Stimulated activated CD8-positive, alpha-beta memory T cell treated with anti-CD3 and anti-CD28 coated beads, Interleukin-7, amount 100 ng/mL, for 24 hours (primary cell): ENCODE measurements at places on chromosomes 16 and 17.

GRCh38 chr16:81638286-81638945, 140.7 kb upstream of the PLCG2 start:
- DNase-seq = no peak

DNA sequence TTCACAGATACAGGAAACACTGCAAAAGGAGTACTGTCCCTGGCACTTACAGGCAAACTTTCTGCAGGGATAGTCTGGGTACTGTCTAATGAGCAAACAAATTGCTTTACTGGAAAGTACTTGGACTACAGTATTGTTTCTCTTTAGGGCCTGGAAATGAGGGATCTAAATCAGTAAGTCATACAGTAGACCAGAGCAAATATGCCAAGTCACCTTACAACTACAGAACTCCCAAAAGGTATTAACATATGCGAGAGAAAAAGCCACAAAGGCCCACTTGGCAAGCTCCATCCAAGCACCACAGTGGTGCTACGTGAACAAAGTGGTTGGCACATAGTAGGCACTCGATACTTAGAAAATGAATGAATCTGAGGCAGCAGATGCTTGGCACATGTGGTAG, 87.8 kb downstream of the ZZEF1 start:
- no peak for DNase-seq

- no peak for DNase-seq
These were observed 15.8 kb downstream of the TSPOAP1 start for GRCh38 chr17:58312829-58313228.

- no peak for DNase-seq
These were observed 4.0 kb downstream of the ERN1 start for GRCh38 chr17:64125937-64126336.

GRCh38 chr16:31636433-31636832, 108.7 kb downstream of the AHSP start:
- DNase-seq = no peak

DNA sequence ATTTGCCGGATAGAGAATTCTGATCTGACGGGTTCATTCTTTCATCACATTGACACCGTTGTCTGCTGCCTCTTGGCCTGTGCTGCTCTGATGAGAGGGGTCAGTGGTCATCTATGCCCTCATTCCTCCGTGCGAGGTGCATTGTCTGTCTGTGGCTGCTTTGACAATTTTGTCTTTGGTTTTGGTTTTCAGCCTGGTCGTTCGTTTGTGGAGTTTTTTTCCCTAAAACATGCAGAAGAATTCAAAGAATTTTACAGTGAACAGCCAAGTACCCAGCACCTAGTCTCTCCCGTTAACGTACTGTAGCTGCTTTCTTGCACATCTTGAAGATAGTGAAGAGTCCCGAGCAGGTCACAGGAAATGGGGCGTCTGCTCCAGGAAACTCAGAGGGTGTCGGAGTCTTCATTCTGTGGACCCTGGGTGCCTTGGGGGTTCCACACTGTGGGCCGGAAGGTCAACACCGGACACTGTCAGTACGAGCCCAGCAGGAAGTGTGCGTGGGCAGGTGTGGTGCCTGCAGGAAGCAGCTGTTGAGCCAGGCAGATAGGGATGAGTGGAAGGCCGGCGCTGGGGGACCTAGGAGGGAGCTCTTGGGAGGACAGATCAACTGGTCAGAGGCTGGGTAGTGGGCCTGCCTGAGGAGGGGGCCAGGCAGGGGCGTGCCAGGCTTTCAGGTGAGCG, 28.2 kb downstream of the CRAMP1 start:
- DNase-seq = no peak

GRCh38 chr16:89720551-89720812, 216 bp downstream of the VPS9D1 start:
- DNase-seq = no peak

DNA sequence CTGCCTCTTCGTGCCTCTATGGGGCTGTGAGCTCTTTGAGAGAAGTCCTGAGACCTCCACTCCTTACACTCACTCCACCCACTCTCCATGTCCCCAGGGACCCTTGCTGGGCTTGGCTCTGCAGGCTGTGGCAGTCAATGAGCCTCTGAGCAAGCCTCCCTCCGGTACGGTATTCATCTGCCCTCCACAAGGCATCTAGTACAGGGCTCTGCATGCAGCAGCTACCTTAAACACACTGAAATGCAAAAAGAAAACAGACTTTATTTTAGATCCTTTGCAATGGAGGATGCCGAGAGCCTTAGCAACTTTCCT, 38.9 kb upstream of the SMPD3 start:
- no peak for DNase-seq

- no peak for DNase-seq
These were observed 13.0 kb downstream of the CBX4 start for GRCh38 chr17:79826204-79826680.

DNA sequence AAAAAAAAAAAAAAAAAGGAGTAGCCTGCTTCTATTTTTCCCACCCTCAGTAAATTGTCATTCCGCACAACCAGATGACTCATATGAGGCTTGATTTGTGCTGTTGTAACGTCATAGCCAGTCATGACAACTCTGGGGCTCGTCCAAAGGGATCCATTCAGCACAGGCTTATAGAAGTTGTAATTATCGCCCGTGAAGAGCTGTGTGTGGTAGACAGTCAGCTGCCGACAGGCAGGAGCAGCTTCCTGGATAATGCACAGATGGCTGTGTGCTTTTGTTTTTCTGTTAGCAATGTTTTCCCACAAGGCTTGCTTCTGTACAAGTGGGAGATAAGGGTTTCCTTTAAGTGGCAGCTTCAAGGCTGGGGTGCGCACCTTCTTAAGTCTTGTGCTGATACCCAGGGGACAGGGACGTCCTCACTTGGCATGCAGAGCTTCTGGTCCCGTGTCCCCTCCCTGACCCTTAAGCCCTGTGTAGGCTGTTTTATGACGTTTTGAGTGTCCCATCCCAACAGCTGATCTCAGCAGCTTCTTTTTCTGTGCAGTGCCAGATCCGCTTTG, 26.0 kb downstream of the SNX29 start:
- DNase-seq = no peak

DNA sequence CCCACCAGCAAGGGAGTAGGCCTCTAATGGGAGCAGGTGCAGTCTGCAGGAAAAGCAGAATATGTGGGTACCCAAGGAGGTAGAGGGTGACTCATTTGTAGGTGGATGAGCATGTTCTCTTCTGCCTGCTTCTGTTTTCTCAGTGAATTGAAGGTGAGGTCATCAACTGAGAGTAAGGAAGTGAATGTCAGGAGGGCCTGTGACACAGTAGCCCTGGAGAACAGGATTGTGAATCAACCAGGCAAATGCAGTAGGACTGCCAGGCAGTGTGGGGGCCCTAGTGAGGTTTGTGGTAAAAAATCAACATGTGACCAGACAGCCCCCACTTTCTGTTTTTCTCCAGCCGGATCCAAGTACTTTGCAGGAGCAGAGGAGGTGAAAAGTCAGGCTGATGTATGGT, 150.5 kb upstream of the SOX9 start:
- no peak for DNase-seq

DNA sequence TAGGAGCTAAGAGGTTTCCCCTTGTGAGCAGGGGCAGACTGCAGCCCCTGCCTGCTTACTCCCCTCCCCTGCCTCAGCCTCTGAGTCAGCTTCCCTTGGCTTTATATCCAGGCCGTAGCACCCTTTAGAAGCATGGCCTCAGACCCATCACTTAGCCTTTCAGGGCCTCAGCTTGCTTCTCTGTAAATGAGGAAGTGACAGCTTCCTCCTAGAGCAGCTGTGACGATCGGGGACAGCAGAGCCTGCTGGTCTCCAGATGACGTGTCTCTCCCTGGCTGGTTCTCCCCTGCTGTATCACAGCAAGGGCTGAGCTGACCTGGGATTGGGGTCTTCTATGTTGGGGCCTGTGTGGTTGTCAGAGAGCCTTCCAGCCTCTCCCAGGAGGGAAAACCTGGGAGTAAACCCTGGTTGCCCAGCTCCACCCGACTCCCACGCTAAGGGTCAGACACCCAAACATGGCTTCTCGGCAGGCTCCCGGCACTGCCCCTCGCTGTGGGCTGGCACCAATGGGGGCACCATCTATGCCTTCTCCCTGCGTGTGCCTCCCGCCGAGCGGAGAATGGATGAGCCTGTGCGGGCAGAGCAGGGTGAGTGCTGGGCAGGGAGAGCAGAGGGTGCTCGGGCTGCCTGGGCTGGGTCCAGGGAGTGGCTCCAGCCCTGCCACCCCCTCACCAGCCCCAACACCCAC, 16.3 kb upstream of the MYO15B start:
- no peak for DNase-seq

GRCh38 chr17:56774650-56775049, 59.1 kb downstream of the C17orf67 start:
- no peak for DNase-seq

DNA sequence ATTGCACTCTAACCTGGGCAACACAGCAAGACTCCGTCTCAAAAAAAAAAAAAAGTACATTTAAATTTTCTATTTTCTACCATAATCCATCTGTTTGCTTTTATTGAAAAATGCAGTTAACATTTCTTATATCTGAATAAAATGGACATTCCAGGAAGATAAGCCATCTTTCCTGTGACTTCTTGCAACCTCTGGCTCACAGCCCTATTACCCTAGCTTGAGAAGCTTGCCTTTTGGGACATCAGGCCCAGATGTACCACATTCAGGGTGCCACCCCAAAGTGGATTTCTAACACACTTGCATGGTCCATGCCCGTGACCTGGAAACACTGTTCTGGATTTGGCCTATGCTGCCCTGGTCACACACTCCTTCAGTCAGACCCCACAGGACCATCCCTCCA, 30.1 kb upstream of the DDX52 start:
- DNase-seq = no peak

DNA sequence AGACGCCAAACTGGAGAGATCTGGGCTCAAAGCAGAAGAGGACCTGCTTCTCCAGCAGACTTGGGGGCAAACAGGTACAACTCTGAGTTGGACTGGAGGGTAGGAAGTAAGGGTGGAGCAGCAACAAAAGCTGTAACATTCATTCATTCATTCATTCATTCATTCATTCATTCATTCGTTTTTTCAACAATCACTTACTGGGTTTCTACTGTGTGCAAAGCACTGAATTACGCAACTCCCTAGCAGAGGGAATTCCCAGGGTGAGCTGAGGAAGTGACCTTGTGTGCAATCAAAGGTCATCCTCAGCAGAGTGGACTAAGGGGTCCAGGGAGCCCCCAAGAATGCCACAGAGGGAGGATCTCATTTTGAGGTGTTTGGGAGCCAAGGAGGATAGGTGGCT, 231.1 kb upstream of the SDK2 start:
- no peak for DNase-seq

DNA sequence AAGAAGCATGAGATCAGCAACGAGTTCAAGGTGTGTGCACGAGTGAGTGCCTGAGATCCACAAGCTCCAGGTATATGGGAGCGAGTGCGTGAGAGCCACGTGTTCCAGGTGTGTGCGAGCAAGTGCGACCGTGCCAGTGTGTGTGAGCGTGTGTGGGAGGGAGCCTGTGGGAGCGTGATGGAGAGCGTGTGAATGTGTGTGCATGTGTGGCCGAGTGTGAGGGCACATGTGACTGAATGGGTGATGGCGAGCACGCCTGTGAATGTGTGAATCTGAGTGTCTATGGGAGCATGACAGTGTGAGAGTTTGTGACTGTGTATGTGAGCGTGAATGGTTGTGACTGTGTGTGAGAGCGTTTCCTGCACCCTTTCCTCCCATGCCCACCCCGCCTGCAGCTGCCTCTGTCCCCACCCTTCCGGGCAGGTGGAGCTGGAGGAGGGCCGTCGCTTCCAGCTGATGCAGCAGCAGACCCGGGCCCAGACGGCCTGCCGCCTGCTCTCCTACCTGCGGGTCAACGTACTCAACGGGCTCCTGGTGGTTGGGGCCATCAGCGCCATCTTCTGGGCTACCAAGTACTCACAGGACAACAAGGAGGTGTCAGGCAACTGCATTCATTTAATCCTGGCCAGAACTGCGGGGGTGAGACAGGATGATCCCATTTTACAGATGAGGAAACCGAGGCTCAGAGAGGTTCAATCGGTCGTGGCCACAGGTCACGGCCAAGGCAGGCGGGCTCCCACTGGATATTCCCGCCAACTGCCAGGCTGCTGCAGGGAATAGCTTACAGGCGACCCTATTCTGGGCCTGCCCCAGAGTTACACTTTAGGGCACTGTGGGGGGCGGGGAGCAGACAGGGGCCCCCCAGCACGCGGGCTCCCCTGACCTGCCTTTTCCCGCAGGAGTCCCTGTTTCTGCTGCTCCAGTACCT, 3.7 kb downstream of the TMC8 start:
- DNase-seq = no peak

DNA sequence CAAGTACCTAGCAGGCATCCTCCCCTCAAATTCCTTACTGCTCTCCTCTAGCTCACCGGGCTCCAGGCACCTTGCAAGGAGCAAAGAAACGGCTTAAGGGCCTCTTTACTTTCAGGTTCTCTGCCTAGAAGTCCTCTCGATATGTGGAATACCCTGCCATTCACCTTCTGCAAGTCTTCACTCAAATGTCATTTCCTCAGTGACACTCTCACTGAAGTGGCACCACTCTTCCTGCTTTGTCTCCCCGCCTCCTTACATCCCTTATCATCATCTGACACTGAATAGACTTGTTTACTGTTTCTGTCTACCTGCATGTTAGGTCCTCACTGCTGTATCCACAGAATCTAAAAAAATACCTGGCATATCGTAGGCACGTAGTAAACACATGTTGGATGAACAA, 947 bp downstream of the SLC7A6OS start:
- no peak for DNase-seq

GRCh38 chr17:55410722-55411462, 10.7 kb downstream of the MMD start:
- no peak for DNase-seq

- DNase-seq = no peak
These were observed 185.3 kb upstream of the CACNG3 start for GRCh38 chr16:24070851-24071250.

- DNase-seq = no peak
These were observed 48.7 kb downstream of the RGS9 start for GRCh38 chr17:65185668-65186382.

- DNase-seq = no peak
These were observed 23.4 kb downstream of the RNFT1 start for GRCh38 chr17:59941131-59941530.

DNA sequence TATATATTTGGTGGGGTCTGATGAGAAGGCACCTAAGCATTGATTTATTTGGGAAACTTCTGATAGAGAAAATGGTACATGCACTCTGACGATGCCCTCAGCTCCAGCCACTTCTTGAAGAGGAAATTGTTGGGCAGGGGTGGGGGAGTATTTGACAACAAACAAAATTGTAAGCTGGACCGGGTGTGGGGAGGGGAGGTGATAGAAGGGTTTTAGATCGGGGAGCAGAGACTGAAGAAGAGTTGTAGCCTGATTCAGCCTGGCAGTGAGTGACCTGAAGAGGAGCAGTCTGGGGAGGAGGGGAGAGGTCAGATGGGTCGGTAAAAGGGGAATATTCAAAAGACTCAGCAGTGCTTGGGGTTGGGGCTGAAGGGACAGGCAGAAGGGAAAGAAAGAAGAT, 2284.7 kb downstream of the TP53TG3F start:
- DNase-seq = no peak

GRCh38 chr16:23434380-23434779, 18.6 kb downstream of the COG7 start:
- DNase-seq = no peak
